Activated T-cell treated with anti-CD3 and anti-CD28 coated beads, Interleukin-2, amount 50 U/mL, for 4 hours (primary cell): ENCODE measurements at places on chromosomes 6 and 20. TPM values are rescaled to one million over a fixed set of nuclear protein-coding genes. Genes with fewer than 3 reads are reported as not detected.

GRCh38 chr6:439641-440167 is 48.2 kb downstream of the IRF4 start:
- DNase-seq = no peak

DNA sequence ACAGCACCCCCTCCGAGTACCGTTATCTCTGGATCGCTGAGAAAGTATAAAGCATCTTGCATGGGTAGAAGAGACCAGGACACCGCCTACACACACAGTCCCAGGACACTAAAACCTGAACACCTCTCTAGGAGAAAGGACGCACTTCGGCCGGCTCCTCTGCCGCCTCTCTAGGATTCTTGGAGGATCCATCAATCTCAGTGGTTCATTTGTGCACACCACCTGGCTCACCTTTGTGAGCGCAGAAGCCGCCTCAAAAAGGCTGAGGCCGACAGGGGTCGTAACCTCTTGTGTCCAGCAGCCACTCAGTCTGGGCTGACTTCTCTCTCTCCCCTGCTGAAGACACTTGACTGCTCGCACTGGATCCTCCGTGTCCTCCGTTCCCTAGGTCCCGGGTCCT is 13.5 kb downstream of the ZSCAN23 start:
- no peak for DNase-seq

RFX6 gene
- total RNA-seq = not detected

GRCh38 chr20:17786221-17786718 is 86.5 kb downstream of the BANF2 start:
- no peak for DNase-seq

GRCh38 chr6:3575166-3575565 is 118.3 kb upstream of the SLC22A23 start:
- DNase-seq = no peak

DSN1 gene
- 13.7 TPM for total RNA-seq

GRCh38 chr6:89952686-89953085 is 58.4 kb downstream of the GJA10 start:
- DNase-seq = peak; percentile 32

DNA sequence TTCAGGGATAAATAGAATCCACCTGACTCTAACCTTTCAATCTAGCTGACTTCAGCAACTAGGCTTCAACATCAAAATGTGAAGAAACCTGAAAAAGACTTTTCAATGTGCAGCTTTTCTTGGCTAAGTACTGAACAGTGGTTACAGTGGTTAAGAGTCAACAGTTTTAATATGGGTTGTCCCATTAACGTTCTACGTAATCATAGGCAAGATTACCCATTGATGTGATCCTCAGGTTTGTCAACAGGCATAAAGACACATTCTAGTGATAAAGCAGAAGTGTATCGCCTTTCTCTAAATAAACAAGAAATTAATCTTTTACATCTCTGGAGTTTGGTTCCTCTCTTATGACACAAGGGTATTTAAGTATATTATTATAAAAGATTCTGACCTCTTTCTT is 154.1 kb upstream of the RUNX2 start:
- DNase-seq = no peak

GRCh38 chr6:150835620-150836019 is 29.9 kb upstream of the MTHFD1L start:
- no peak for DNase-seq

DNA sequence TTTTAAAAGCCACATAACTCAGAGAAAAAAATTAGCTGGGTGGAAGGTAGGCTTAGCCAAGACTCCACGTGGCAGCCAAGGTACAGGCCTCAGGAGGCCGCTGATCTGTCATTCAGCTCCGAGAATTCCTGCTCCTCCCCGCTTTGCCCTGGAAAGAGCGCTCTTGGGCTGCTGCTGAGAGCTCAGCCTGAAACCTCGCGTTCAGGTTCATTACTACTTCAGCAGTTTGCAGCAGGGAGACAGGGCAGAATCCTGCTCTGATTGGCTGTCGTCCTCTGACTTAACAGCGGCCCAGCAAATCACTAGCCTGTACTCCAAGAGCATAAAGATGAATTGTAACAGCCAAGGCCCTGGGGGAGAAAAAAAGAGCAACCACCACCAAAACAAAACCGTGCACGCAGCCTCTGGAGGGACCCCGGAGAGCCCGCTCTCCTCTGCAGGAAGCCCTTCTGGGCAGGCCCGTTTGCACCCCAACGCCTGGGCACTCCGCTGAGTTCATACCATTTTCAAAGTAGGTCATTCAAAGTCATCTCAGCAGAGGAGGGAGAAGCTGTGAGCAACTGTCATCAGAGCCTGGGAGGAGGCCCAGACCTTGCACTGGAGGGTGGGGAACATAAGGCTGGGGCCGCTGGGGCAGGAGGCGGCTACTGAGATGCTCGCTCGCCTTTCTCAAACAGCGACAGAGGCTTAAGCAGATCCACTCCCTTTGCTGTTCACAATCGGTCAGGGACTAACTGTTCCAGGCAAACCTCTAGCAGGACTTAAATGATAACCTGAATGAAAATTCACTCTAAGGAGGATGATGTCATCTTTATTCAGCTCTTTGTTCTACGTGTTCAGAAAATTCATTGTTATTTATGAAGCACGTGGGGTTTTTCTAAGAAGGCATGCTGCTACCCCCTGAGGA is 42.3 kb upstream of the ATXN1 start:
- no peak for DNase-seq

DNA sequence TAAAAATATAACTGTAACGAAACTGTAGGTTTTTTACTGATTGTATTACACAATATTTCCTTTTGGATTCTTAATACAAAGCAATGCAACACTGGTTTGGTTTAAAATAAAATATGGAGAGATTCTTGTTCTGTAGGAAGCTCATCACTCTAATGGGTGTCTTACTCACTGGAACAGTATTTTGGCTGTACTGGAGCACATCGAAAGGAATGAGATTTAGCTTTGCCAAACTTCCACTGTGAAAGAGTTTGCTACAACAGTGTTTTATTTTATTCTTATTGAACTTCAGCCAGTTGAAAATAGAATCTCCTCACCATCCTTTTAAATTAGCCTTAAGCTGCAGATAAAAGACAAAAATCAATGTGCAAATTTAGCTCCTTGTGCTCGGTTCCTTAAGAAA is 230.7 kb upstream of the QKI start:
- no peak for DNase-seq

BMP5 gene
- not detected for total RNA-seq

- no peak for DNase-seq
These were observed 45.8 kb upstream of the ARHGAP18 start for GRCh38 chr6:129755787-129756186.

NR2E1 gene
- not detected for total RNA-seq

DNA sequence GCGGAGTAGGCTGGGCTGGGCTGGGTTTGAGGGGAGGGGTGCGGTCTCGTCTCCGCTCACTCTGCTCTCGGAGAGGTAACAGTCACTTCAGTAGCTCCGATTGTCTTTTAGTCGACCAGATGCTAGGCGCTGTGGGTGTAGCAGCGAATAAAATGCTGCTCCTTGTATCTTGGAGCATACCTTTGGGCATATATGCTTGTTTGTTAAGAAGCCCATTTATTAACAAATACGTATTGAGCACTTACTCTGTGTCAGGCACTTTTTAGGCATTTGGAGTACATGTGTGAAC is 545 bp downstream of the ACTR5 start:
- peak; percentile 58 for DNase-seq

- no peak for DNase-seq
These were observed at the start of gene PLCB4 for GRCh38 chr20:9068841-9069663. TSS of gene PLCB4 (plus strand) at chr20:9069087. CDS start at chr20:9307815, 238,728 bp downstream.

LYRM4 gene
- total RNA-seq = 50.6 TPM

PTPRT gene
- not detected for total RNA-seq

KCNQ5 gene
- 11.0 TPM for total RNA-seq

DNA sequence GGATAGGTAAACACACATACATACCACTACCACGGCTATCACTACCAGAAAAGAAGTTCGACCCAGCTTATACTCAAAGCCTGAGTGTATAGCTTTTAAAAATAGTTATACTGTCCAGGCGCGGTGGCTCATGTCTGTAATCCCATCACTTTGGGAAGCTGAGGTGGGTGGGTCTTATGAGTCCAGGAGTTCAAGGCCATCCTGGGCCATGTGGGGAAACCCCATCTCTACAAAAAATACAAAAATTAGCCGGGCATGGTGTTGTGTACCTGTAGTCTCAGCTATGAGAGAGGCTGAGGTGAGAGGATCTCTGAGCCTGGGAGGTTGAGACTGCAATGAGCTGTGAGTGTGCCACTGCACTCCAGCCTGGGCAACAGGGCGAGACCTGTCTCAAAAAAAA is 32.9 kb downstream of the NKX2-4 start:
- no peak for DNase-seq

- no peak for DNase-seq
These were observed 797 bp downstream of the PBX2 start for GRCh38 chr6:32189069-32189741.

DNA sequence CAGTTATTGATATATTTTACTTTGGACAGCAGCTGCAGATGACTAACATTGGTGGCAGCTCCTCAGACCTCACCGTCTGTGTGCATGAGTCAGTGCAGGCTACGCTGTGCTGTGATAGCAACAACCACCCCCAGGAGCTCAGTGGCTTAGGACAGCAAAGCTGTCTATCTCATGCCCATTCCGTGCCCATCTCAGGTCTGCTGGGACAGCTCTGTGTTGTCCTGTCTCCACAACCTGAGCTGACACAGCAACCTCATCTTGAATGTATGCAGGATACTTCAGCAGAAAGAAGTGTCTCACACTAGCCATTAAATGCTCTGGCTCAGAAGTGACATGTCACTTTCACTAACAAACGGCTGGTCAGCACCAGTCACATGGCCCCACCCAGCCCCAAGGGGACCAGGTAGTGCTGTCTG is 47.7 kb downstream of the BANF2 start:
- DNase-seq = no peak

DNA sequence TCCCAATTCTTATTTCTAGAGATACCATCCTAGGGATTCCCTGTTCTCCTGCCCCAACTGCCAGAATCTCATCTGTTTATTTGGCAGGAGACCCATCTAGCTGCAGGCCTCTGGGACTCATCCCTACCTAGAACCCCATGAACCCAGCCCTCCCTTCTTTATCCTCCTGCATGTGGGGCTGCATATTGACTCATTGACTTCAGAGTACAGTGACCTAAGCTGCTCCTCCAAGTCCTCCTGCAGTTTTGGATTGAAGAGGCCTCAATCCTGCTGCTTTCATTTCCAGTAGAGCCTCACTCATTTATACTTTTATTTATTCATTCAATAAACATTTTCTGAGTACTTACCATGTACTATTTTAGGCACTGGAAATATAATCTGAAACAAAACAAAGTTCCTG is 11.6 kb downstream of the TMEM200A start:
- DNase-seq = no peak

ACTL10 gene
- 6.9 TPM for total RNA-seq

DNA sequence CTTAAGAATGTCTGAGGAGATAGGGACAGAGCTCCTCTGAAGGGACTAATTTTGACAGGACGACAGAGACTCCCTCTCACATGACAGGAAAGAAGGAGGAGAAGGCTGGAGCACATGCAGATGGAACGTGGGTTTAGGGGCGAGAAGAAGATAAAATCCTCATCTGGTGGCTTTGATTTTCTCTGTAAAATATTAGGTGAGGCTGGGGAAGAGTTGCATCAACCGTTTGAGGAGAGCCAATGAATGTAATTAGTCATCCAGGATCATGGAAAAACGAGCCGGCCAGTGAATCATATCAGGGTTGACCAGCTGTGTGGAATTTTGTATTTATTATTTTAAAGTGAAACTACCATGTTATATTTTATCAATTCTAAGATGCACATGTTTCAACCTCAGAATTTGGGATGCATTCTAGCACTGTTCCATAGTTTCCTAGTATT is 46.9 kb upstream of the ADGRF4 start:
- no peak for DNase-seq

- DNase-seq = no peak
These were observed 47.4 kb upstream of the CCDC28A start for GRCh38 chr6:138726066-138726756.

DNA sequence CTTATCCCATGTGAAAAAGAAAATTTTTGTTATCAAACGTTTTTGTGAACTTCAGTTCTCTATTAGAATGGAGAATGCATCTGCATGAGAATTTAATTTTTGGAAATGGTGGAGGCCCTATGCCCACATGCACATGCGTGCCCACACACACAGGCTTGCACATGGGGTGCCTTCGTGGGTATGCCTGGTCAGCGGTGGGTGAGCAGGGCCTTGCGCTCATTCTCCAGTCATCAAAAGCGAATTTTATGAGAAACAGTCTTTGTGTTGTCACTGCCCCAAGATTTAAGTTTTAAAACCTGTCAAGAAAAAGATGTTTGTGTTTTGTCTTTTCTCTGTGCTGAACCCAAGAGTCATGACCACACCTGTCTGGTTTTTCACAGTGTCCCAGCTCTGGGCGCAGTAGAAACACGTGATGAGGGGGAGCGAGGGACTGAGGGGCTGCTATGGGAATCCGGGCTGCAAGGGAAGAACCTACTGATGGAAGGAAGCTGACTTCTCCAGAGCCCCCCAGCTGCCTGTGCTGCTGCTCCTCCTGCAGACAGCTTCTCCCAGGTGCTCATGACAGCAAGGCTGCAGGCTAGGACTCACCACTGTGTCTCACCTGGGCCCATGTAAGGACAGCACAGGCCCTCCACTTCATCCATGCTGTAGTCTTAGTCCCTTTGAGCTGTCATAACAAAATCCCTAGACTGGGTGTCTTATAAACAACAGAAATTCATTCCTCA is 153.6 kb downstream of the SYCP2 start:
- DNase-seq = no peak

E2F1 gene
- total RNA-seq = 57.5 TPM

DNA sequence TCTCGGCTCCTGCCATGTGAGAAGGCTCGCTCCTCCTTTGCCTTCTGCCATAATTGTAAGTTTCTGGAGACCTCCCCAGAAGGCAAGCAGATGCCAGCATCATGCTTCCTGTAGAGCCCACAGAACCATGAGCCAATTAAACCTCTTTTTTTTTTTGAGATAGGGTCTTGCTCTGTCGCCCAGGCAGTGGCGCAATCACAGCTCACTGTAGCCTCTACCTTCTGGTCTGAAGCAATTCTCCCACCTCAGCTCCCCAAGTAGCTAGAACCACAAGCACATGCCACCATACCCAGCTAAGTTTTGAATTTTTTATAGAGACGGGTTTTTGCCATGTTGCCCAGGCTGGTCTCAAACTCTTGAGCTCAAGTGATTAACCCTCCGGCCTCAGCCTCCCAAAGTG is 28.6 kb downstream of the RING1 start:
- no peak for DNase-seq

DNA sequence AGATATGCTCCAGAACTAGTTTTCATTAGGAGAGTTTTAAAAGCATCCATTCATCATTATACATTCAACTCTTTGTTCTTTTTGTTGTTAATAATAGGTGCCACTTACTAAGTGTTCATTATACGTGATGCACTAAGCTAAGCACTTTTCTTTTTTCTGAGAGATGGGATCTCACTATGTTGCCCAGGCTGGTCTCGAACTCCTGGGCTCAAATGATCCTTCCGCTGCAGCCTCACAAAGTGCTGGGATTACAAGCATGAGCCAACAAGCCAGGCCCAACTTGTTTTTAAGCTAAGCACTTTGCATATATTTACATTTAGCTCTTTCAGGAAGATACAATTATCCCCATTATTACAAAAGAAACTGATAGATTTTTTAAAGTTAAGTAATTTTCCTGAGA is 5.7 kb upstream of the GFOD1 start:
- no peak for DNase-seq

RAET1G gene
- not detected for total RNA-seq

GRCh38 chr20:62062661-62063314 is 2.9 kb downstream of the TAF4 start:
- no peak for DNase-seq
